ENCODE measurements at places on chromosomes 5 and 9. TPM values are rescaled to one million over a fixed set of nuclear protein-coding genes. Genes with fewer than 3 reads are reported as not detected.

GRCh38 chr5:68441309-68442073 lies 225.9 kb downstream of the PIK3R1 start:
- no peak for DNase-seq

GRCh38 chr5:99169309-99169708 lies 240.5 kb upstream of the CHD1 start:
- DNase-seq, result no peak

- no peak for DNase-seq
These were observed 257.5 kb upstream of the PANK3 start for GRCh38 chr5:168836603-168837231.

- DNase-seq, result no peak
These were observed 329.2 kb downstream of the EBF1 start for GRCh38 chr5:158770506-158770905.

DNA sequence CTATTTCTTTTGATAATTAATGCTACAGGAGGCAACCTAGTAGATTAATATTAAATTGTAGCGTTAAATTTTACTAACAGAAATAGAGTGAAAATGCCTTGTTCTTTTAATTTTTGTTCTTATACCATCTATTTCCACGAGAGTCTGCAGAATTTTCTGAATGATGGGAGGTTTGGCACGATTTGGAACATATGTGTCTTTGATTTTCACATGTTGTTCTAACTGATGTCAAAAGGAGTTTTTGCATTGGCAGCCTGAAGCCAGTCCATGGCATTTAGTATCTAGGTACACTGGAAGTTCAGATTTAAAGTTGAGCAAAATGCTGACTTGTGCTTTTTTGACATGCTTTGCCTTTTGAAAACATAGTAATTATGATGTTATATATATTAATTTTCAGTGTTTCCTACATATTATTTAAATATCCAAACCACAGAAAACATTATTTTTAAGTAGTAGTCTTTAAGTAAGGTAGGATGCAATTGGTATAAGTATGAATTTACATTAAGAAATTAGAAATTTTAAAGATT lies 103.0 kb downstream of the PBX3 start:
- no peak for DNase-seq

DNA sequence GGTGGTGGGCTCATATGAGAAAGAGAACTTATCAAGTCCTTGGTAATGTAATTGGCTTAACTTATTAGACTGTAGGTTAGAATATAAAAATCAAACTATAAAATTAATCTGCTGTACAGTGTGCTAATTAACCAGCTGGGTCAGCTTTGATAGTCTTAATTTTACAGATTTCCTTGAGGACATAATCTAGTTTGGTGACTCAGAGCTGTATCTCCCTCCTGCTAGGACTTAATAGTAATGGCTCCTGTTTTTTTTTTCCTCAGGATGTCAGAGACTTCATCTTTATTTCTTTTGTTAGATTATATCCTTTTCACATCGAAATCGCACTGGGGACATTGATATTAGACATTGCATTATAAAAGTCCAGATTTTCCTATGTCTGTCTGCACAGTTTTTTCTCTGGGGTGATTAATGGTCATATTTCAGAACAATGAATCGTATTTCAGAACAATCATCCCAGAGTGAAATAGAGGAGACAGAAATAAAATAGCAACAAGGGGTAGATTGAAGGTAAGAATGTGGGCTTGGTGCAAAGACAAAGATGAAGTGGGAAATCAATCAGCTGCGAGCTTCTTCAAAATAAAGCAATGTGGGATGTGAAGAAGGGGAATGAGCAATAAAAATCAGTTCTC lies 346.4 kb upstream of the RIOK2 start:
- DNase-seq, result no peak

- no peak for DNase-seq
These were observed 1073.5 kb downstream of the MAT2B start for GRCh38 chr5:164578911-164579310.

GRCh38 chr9:18127499-18127875 lies 346.5 kb upstream of the ADAMTSL1 start:
- no peak for DNase-seq

DNA sequence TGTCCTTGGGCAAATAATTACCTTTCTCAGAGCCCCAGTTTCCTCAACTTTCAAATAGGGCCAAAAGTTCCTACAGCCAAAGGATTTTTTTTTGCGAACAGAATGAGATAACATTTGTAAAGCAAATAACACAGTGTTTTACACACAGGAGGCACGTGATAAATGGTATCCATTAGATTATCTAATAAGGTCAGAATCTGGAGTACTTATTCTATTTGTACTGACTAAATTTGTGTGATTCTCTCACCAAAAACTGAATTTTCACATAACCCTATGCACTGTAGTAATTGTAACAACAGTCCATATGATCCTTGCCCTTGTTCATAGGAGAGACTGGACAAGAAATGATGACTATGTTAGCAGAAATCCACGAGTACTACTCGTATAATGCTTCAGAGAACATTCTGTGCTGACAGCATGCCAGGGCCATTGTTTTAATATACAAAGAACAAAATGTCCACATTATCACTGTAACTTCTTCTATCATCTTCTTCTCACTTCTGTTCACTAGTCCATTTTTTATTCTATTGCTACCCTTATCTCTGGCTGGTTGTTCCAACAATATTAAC lies 13.9 kb upstream of the FEM1C start:
- DNase-seq, result no peak

DNA sequence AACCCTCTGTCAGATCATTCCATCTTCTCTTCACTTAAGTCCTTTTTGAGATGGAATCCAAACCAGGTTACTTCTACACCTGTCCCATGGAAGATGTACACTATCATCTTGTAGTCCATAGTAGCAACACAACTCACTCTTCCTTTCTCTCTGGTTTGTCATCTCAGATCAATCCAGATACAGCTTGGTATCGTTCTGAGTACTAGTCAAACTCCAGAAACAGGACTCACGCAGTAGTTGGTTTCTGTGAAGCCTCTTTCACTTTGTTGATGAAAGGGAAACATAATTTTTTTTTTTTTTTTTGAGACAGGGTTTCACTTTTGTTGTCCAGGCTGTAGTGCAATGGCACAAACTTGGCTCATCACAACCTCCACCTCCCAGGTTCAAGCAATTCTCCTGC lies 484.0 kb downstream of the PRDM9 start:
- DNase-seq, result no peak

- peak; percentile 78 for DNase-seq
These were observed 38.6 kb upstream of the KCNMB1 start for GRCh38 chr5:170427672-170428236.

PTBP3 gene
- 19.4 TPM for total RNA-seq

IFNK gene
- not detected for total RNA-seq

ARHGEF37 gene
- total RNA-seq, result 32.8 TPM
